ENCODE measurements at places on chromosomes 7 and 10.
A peak's percentile ranks its signal among the peaks of the same experiment; 100 is the strongest.

- H3K4me3 ChIP-seq: no peak overlapping the region
- no peaks in the 10 kb centered on the region for H3K4me1 ChIP-seq
- H3K27ac ChIP-seq: no peak overlapping the region
- peaks cover 74% of the 10 kb centered on the region for H3K36me3 ChIP-seq
- H3K27me3 ChIP-seq: no peaks in the 10 kb centered on the region
Observed at GRCh38 chr7:157210682-157211081, 72.0 kb downstream of the UBE3C start.

GRCh38 chr10:125419831-125420230, 259.5 kb upstream of the CTBP2 start:
- H3K36me3 ChIP-seq: no peaks in the 10 kb centered on the region
- H3K4me1 ChIP-seq: no peaks in the 10 kb centered on the region

DNA sequence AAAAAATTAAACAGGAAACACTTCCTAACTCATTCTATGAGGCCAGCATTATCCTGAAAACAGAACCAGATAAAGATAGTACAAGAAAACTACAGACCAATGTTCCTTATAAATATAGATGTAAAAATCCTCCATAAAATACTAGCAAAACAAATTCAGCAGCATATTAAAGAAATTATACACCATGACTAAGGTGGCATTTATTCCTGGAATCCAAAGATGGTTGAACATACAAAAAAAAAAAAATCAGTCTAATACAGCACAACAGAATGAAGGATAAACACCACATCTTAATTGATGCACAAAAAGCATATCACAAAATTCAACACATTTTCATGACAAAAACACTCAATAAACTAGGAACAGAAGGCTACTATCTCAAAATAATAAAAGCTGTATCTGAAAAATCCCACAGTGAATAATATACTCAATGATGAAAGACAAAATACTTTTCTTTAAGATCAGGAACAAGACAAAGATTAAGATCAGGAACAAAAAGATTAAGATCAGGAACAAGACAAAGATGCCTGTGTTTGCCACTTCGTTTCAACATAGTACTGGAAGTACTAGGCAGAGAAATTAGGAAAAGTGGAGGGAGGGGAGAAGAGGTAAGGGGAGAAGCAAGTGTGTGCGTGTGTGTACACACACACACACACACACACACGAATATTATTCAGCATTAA, 95.6 kb downstream of the SNX13 start:
- H3K4me1 ChIP-seq: peaks cover 8% of the 10 kb centered on the region
- H3K27ac ChIP-seq: no peak overlapping the region
- DNase-seq: no peak
- no peaks in the 10 kb centered on the region for H3K27me3 ChIP-seq

GRCh38 chr7:105839266-105839665, 37.1 kb downstream of the ATXN7L1 start:
- H3K4me3 ChIP-seq: no peak overlapping the region
- H3K27ac ChIP-seq: no peak overlapping the region
- DNase-seq: no peak
- no peaks in the 10 kb centered on the region for H3K27me3 ChIP-seq
- H3K4me1 ChIP-seq: peaks cover 20% of the 10 kb centered on the region
- no peaks in the 10 kb centered on the region for H3K36me3 ChIP-seq

DNA sequence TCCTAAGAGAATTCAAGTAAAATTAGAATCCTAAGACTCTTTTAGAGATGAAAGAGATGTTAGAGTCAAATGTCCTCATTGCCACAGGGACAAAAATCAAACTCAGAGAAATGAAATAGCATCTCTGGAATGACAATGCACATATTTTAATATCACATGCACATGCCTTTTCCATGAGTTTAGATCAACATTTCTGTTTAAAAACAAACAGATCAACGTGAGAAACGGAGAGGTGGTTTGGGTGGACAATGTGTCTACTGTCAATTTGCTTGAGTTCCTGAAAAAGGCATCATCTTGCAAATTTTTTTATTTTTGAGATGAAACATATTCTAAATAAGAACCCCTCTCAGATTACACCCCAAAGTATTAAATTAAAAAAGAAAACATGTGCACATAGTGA, 130.0 kb downstream of the CHRM2 start:
- H3K27me3 ChIP-seq: no peaks in the 10 kb centered on the region
- no peak overlapping the region for H3K4me3 ChIP-seq
- H3K4me1 ChIP-seq: peaks cover 8% of the 10 kb centered on the region
- H3K36me3 ChIP-seq: no peaks in the 10 kb centered on the region
- DNase-seq: no peak

GRCh38 chr10:79059859-79060379, 8.8 kb upstream of the ZMIZ1 start:
- H3K4me1 ChIP-seq: no peaks in the 10 kb centered on the region
- no peaks in the 10 kb centered on the region for H3K27me3 ChIP-seq

- peak; percentile 78 for DNase-seq
- no peak overlapping the region for H3K4me3 ChIP-seq
- H3K27me3 ChIP-seq: no peaks in the 10 kb centered on the region
- no peaks in the 10 kb centered on the region for H3K36me3 ChIP-seq
Observed at GRCh38 chr10:97503406-97503805, 4.7 kb downstream of the UBTD1 start.

Data from heart left ventricle (tissue), 16 donors.